Motor neuron (in vitro differentiated cells): ENCODE measurements at places on chromosomes 11 and 22. TPM values are rescaled to one million over a fixed set of nuclear protein-coding genes. Genes with fewer than 3 reads are reported as not detected.

DNA sequence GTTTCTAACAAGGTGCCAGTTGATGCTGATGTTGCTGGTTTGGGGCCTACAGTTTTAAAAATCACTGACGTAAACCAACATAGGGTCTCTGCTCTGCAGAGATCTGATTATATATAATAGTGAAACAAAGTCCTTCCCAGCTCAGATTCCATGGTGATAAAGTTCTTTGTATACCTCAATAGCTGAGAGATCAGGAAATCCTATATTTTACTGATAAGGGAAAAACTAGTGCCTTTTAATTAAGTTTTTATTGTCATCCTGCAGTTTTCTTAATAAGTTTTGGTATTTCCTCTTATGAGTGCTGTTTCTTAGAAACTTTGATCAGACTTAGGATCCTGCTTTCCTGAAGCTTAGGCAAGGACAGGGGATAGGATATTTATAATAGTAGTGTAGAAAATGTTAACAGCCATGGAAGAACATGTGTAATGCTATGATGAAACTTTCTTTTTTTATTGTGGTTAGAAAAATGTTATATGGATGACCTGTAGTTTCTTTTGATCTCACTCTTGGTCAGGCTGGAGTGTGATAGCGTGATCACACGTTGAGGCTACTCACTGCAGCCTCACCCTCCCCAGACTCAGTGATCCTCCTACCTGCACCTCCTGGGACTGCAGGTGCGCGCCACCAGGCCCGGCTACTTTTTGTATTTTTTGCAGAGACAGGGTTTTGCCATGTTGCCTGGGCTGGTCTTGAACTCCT, 14.1 kb downstream of the CAPRIN1 start:
- ATAC-seq = no peak

DNA sequence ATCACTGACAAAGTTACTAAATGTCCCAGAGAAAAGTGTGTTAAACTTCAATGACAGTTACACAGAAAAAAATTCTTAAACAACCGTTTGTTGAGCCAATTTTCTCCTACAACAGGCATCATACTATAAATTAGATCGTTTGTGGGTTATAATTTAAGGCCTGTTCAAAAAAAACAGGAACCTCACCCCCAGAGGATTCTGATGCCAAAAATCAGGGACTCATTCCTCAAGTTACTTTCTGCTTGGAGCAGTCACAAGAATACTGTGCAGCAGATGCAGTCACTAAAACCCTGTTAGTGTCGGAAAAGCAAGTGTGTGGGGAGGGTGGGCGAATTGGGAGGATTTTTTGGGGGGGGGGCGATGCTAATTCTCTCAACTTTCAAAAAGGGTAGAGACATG, 657 bp downstream of the CWC15 start:
- no peak for ATAC-seq

DNA sequence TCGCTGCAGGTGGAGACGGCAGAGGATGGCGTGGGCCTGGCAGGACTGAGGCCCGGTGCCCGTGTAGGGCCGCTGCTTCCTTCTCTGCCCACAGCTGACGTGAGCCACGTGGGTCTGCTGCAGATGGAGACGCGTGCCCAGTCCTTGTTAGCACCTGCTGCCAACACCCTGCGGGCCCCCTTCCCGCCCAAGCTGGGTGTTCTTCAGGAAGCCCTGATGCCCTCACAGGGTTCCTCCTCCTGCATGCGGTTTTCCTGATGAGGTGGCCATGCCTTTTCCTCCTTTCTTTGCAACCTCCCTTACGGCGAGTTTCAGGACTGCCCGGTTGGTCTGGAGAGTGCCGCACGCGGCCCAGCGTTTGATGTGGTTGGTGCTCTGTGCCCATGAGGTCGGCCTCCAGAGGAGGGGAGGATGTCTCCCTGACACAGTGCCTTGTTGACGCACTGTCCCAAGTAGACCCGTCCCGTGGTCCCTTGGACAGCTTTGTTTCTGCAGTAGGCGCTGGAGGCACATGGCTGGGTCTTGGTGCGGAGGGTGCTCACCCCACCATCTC, 44.7 kb downstream of the AP2A2 start:
- ATAC-seq = no peak

GRCh38 chr11:18361154-18361553, 33.2 kb upstream of the LDHA start:
- ATAC-seq = no peak

- no peak for ATAC-seq
Measured at GRCh38 chr11:101348786-101349185, 219.2 kb upstream of the PGR start.

DNA sequence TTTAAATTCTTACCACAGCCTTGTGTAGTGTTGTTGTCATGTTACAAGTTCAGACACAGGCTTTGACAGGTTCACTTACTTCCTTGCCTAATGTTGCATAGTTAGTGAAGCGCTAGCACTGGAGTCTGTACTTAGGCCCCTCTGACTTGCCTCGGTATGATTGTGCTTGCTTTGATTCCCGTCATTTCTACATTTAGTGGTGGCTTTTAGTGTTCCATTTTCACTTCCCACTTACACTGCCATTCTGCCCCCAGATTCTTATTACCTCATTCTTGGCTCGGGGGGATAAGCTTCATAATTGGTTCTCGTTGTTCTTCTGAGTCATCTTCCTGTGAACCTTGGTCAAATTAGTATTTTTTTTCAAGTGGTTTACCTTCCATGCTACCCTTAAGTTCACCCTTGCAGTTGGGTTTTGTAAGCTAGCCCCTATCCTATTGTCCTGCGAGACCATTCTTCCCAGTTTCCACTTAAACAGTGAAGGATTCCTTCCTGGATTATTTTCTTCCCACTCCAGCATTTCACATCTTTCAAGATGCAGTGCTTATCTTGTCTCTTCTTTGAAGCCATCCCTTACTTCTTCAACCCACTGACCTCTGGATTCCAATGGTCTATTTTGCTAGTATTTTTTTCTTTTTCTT, 68.7 kb downstream of the DDX10 start:
- ATAC-seq = no peak

DNA sequence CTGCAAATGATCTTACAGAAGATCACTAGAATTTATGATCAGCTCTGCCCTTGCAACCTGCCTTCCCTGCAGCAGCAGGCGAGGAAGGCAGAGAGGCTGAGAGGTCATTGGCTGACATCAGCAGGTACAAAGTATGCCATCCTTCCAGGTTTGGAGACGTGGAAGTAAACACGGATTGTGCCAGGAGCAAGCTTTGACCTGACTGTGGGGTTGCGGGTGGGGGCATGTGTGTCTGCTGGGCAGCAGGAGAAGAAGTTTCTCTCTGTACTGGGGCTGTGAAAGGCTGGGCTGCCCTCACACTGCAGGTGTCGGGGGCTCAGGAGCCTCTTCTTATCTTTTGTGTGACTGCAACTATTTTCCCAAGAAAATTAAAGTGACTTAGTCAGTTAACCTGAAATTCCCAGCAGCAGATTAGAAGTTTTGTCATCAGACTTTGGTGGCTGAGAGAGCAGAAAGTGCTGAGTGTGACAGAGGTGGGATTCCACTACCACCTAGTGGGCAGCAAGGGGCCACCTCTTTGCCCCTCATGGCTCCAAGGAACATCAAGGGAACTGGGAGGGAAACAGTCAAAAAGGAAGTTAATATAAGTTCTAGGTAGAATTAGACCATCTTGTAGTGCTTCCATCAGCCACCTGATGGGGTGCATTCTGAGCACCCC, 565.9 kb downstream of the ETS1 start:
- ATAC-seq = peak; percentile 88

DNA sequence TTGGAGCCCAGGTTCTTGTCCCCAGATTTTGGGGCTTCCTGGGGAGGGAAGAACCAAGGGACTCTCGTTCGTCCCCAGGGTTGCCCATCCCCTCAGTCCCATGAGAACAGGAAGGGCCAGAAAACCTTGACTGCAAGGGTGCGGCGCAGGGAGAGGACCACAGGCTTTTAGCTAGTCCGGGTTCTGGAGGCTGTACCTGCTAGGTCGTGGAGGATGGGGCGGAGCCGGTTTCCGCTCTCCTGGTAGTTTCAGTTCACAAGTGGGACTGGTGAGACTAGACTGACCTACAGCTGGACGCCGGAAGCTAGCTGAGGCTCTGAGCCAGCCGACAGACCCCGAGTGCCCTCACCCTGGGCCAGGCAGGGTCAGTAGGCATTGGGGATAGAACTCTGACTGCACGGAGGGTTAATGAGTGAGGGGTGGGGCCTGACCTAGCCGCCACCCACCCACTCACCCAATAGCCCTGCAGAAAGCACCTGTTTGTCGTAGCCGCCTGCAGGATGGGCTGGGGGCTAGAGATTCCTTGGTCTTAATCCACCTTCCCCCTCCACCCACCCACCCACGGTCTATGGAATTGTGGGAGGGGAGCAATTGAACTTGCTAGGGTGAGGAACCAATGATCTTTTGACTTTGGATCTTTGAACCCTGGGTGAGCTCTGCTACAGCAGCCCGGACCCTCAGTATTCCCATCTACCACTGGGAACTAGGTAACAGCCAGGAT, 1.5 kb downstream of the MAFF start:
- peak; percentile 2 for ATAC-seq

DNA sequence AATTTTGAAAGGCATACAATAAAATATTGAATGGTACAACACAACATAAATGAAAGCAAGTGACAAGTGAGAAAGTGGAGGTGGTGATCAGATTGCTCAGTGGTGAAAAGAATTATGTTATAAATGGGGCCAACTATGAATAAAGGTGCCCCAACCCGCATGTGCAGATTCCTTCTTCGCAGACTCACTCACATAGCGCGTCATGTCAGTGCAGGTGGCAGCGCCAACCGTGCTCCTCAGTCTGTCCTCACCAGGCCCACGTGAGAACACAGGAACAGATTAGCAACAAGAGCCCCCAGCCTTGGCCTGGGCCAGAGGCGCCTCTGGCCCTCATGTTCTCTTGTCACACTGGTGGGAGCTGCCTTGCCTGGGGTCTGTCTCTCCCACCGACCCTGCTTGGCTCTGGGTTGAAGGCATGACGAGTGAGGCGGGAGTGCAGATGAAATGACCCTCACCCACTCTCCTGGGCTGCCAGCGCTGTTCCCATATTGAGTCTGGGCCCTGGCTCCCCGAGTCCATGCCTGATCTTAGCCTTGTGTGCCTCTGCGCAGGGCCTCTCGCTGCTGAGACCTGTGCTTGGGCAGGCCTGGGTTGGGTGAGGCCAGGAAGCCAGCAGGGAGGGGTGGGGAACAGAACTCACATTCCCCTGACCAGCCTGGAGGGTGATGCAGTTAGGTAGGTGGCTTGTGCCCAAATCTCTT, 6.4 kb downstream of the ATG16L2 start:
- no peak for ATAC-seq

DNA sequence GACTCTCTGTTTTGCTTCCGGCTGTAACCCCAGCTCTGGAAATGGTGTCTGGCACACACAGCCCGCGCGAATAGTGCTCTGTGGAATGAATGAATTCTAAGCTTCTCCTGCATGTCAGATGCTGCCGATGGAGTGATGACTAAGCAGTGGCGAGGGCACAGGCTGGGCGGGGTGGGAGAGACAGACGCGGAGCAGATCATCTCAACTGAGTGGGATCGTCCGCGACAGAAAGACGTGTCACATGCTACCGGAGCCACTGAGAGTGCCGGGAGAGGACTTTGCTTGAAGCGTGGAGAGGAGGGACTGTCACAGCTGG, 334.5 kb downstream of the CTTN start:
- peak; percentile 77 for ATAC-seq

DNA sequence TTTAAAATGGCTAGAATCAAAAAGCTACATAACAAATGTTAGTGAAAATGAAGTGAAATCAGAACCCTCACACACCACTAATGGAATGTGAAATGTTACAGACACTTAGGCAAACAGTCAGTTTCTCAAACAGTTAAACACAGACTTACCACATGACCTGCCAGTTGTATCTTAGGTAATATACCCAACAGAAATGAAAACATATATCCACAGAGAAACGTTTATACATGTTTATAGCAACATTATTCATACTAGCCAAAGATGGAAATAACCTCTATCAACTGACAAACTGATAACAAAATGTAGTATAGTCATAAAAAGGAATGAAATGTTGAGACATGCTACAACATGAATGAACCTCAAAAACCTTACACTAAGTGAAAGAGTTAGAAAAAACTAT, 131.5 kb upstream of the TRPC6 start:
- no peak for ATAC-seq

DNA sequence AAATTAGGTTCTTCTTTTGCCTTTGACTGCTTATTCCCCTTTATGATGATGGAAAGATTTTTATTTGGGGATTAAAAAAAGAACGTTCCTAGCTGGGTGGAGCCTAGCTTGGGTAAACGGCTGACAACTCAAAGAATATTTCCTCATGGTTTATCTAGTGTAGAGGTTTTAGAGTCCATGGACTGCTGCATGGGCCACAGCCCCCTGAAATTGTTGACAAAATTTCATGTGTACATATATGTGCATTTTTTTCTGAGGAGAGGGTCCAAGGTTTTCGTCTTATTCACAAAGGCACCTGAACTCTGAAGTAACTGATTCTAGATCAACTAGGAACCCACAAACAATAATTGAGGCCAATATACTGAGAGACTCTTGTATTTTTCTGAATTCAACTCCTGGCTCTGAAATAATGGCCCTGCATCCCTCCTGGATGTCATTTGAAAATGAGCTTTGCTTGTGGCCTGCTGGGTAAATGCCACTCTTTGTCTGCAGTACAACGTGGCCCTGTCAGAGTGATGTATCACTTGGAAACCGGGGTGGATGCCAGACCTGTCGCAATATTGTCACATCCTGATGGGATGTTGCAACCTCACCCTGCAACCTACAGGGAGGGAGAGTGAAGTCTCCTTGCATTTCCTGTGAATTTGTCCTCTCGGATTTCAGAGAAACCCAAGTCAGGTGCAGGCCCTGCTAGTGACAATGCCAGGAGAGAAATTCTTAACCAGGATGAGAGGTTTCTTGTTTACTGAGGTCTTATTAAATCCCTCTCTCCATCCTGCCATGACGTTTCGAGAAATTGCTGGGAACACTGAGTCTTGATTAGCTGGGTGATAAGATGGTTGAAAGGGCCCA, 33.8 kb downstream of the EHF start:
- peak; percentile 87 for ATAC-seq

GRCh38 chr22:43013355-43014315, 1.3 kb downstream of the PACSIN2 start:
- ATAC-seq = peak; percentile 2

- ATAC-seq = no peak
Measured at GRCh38 chr11:34558211-34558610, 44.6 kb upstream of the ELF5 start.

GRCh38 chr22:42996646-42997365, 18.1 kb downstream of the PACSIN2 start:
- ATAC-seq = no peak

- ATAC-seq = peak; percentile 65
Measured at GRCh38 chr22:18120857-18121256, 10.2 kb downstream of the TUBA8 start.

DNA sequence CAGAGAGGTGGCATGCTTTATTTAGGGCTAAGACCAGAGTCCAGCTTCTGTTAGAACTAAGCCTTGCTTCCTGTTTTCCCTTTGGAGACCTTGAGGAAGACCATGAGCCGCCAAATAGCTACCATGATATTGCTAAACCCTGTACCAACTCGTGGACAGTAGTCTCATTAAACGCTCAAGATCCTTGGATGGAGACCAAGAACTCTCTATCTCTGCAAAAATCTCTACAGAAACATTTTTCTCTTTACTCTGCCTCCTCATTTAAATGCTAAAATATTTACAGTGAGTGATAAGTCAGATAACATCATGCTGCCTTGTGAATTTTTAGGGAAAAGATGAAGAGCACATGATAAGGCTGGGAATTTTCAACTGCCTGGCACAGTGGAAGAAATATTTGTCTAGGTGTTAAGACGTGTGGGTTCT, 197.8 kb downstream of the MAML2 start:
- no peak for ATAC-seq

OR51E2 gene
- total RNA-seq = not detected in 2 replicates

WT1 gene
- total RNA-seq = 0.04 and 0.05 TPM in 2 replicates

SOX10 gene
- 0.36 and 1.1 TPM in 2 replicates for total RNA-seq

ENTHD1 gene
- 0.38 and 0.63 TPM in 2 replicates for total RNA-seq

IZUMO1R gene
- total RNA-seq = not detected in 2 replicates

FXYD6 gene
- total RNA-seq = 122 TPM in 2 replicates

HSPB2 gene
- 3.9 and 5.1 TPM in 2 replicates for total RNA-seq

NOX4 gene
- 0.83 and 0.91 TPM in 2 replicates for total RNA-seq
